CD4-positive, alpha-beta T cell (primary cell): ENCODE measurements at places on chromosomes 3 and 15.

DNA sequence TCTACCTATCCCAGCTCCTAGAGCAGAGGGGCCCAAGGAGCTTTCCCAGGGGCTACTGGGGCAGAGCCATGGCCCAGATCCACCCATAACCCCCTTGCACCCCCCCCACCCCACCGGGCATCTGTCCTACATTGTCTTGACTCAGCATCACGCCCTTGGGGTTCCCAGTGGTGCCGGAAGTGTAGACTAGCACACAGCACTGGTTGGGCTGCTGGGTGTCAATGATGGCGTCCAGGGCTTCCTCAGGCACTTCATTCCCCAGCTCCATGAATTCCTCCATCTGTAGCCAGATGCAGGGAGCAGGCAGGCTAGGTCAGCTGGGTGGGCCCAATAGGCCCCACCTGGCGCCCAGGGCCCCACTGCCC, 33.2 kb downstream of the IDH3A start:
- no peak for DNase-seq

DNA sequence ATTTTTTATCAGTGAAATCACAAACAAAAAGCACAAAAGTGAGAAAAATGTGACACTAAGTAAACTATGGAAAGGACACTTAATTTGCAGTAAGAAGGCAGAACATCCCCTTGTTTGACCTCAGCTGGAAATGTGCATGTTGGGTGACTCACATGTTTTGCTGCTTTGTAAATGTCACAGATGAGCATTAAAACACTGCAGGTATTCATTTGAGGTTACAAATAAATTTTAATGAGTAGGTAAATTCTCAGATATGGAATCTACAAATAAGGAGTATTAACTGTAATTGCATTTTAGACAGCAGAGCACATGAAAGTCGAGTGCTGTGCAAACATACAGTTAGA, 20.3 kb downstream of the CHMP2B start:
- DNase-seq: no peak

DNA sequence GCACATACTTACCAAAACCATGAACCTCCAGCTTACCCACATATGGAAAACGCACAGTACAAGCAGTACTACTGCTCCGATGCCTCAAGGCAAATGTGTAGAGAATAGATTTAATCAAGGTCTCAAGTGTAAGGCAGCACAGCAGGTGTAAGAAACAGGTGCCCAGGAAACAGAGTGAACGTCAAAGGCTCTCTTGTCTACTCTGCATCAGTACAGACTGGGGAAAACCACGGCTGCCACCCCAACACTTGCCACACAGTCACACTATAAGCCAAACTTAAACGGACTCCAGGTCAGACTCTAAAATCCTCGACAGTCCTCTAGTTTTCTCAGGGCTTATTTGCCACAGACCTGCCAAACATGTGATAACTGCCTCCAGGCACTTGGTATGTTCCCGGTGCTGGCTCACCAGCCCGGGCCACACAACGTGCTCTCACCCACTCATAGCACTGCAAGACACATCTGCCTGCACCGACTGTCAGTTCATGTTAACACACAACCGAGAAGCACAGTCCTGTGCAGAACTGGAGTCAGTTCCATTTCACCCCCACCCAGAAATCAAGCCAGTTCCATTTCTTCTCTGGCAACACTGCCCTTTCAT, 30.6 kb downstream of the ABCC5 start:
- no peak for DNase-seq

- no peak for DNase-seq
Observed at GRCh38 chr15:39501366-39502081, 79.4 kb upstream of the THBS1 start.

DNA sequence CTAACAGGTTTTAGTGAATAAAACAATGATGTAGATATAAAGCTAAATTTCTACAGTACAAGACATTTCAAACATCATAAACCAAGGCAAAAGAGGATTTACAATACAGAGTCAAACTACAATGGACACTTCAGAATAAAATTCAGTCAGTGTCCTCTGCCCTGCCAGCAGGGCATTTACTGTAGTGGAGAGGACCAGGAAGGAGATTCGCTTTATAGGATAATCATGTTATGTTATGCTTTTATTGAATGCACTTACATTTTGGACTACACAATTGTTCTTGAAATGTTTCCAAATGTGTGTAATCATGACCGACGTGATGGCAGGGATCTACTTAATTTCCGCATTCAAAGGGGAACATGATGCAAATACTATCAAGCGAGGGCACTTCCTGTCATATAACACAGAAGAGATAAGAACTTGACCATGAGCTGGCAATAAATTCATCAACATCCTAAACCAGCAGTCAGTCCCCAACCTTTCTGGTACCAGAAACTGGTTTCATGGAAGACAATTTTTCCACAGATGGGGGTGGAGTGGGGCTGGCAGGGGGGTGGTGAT, 925.6 kb downstream of the FHIT start:
- DNase-seq: no peak

DNA sequence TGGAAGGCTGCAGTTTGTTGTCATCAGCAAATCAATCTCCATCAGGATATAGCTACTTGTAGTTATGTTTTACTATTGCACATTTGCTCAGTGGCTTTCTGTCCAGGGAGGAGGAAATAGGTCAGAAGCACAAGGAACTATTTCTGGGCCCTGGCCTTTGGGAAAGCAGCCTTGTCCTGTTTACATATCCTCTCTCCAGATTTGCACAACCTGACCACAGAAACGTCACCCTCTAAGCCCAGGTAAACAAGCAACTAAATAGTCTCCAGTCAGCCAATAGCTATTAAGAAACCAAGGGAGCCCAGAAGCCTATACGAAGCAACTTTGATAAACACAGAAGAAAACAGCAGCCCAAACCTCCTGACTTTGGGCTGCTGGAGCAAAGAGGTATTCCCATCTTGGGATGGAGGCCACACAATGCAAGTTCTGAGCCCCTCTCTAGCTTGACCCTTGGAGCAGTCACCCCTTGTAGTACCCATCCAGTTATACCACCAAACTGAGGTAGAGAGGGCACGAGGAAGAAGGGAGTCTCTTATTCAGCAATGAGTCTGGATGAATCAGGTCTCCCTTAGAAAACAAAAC, 2.3 kb upstream of the FEM1B start:
- DNase-seq: no peak

DNA sequence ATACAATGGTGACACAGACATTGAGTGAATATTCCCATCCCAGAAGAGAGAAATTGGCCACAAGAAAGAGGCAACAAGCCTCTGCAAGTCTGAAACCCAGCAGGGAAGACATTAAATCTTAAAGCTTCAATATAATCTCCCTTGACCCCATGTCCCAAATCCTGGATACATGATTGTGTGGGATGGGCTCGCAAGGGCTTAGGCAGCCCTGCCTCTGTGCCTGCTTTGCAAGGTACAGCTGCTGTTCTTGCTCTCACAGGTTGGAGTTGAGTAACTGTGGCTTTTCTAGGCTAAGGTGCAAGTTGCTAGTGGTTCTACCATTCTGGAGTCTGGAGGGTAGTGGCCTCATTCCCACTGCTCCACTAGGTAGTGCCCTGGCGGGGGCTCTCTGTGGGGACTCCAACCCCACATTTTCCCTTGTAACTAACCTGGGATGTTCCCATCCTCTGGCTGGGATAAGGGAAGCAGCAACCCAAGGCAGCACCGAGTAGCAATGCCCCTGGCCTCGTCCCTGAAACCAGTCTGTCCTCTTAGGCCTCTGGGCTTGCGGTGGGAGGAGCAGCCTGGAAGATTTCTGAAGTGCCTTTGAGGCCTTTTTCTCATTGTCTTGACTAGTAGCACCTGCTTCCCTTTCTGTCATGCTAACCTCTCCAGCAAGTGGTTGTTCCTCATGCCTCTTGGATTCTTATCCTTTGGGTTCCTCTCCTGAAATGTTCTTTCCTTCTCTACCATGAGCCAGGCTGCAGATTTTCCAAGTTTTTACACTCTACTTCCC, 90.0 kb downstream of the FAM174B start:
- DNase-seq: no peak

DNA sequence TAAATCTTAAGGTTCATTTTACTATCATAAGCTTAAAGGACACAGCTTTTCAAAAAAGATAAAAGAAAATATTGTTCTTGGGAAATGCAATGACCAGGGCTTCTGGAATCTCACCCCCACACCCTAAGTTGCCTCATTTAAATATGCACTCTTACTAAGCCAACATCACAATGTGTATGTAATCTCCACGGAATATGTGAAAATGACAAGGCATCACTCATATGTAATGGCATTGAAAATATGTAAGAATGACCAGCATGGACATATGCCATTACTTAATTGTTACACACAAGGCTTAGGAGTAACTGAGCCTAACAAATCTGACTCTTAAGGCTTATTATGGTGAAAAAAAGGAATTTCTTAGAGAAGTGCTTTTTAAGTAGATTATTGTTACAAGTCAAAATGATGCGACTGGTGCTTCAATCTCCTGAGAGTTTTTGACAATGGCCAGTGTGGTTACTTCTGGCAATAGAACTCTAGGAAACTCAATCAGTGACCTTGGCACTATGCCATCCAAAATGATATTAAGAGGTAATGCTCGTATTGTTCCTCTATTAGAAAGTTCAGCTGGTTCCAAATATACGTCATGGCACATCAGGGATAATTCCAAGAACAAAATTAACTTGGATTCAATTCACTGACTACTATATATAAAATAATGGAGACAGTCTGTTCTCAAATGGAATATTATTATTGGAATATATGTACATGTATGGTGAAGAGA, 290.0 kb upstream of the PLSCR5 start:
- DNase-seq: no peak

- DNase-seq: peak; percentile 10
Observed at GRCh38 chr15:37764733-37765191, 169.7 kb upstream of the TMCO5A start.
